ENCODE measurements at places on chromosomes 1 and 21. TPM values are rescaled to one million over a fixed set of nuclear protein-coding genes. Genes with fewer than 3 reads are reported as not detected.

The GNB1 gene
- 230 TPM for total RNA-seq

The SEC16B gene
- 0.68 TPM for total RNA-seq

The CD84 gene
- total RNA-seq: not detected

The NUAK2 gene
- total RNA-seq: 28.4 TPM

The KRTAP19-3 gene
- not detected for total RNA-seq

The RAB25 gene
- total RNA-seq: not detected

The SLC35F3 gene
- total RNA-seq: 5.3 TPM

The TXNIP gene
- total RNA-seq: 0.50 TPM

The NBPF4 gene
- 0.15 TPM for total RNA-seq

The ETV3L gene
- not detected for total RNA-seq

The TCP10L gene
- 0.86 TPM for total RNA-seq

Data from A549 treated with Hydrocortisone at 1 μM for 4 hours (cell line).